ENCODE measurements at places on chromosomes 2 and 18.

DNA sequence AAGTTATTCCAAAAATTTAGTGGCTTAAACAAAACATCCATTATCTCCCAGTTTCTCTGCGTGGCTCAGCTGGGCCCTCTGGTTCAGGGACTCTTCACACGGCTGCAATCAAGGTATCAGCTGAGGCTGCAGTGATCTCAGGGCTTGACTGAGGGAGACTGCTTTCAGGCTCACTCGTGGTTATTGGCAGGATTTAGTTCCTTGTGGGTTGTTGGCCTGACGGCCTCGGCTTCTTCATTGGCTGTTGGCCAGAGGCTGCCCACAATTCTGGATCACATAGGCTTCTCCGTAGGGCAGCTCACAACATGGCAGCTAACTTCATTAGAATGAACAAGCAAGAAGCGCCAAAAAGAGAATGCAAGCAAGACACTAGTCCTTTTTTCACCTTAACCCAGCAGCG, 90.1 kb downstream of the ABI2 start:
- no peak for DNase-seq

- DNase-seq, result no peak
These were observed 45.9 kb downstream of the ST6GAL2 start for GRCh38 chr2:106839849-106840595.

DNA sequence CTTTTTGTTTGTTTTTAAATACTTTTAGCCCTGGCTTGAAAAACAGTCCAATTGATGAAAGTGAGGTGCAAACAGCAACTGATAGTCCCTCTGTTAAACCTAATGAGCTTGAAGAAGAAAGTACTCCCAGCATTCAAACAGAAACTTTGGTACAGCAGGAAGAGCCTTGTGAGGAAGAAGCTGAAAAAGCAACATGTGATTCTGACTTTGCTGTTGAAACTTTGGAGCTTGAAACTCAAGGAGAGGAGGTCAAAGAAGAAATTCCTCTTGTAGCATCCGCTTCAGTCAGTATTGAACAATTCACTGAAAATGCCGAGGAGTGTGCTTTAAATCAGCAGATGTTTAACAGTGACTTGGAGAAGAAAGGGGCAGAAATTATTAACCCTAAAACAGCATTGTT, 30.6 kb upstream of the DYSF start:
- no peak for DNase-seq

DNA sequence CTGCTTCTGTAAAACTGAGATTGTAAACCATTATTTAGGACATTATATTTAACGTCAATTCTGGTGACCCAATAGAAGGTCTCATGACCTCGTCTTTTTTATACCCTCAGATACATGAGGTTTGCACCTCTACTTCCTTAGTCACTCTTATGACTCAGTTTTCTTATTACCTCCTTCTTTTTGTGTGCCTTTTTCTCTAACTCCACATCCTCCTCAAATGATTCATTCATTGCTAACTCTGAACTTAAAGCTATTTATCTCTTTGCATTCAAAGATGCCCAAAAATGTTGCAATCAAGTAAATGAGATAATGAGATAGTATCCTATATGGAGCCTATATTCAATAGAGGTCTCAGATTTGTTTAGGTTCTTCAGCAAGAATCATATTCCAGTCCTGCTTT, 121.0 kb upstream of the KYNU start:
- no peak for DNase-seq

DNA sequence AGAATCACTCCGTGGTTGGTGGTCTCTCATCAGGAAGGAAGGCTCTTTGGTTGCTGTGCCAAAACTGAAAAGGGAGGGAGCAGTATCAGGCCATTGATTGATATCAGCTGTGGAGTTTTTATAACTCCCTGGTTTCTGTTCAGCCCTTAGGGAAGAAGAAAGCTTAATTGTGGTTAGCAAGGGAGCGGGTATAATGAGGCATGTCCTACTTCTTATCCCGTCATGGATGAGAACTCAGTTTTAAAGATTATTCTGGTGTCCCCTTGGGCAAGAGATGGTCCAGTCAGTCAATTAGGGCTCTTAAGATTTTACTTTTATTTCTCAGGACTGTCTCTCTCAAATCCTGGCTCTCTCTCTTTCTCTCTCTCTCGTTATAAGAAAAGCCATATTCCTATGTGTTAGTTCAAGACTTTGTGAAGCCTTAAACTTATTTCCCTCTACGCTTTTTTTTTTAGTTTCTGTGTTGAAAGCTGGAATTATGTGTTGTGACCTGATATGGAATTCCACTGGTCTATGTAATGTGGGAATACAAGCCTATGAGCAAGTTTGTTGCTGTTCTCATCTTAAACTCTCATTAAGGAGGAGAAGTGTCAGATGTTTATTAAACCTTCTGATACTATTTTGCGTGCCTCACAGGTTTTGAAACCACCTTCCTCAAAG, 514.0 kb upstream of the CDH2 start:
- DNase-seq, result no peak

- DNase-seq, result no peak
These were observed 94.5 kb downstream of the COPS8 start for GRCh38 chr2:237180187-237180586.

- DNase-seq, result no peak
These were observed 100.8 kb downstream of the TAF4B start for GRCh38 chr18:26327062-26327461.

- peak; percentile 19 for DNase-seq
These were observed 125.5 kb downstream of the GLI2 start for GRCh38 chr2:120861191-120861575.

DNA sequence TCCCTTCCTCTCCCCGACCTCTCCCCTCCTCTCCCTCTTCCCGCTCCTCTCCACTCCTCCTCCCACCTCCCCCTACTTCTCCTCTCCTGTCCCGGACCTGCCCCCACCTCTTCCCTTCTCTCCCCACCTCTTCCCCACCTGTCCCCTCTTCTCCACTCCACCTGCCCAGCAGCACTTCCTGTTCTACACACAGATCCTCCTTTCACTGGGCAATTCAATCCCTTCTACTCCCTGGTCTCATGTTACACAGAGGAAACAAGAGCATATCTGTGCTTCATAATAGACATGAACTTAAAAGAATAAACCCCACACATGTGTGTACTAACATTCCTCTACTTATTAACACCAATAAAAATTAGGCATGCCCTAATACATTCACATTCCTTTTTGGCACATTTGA, 34.8 kb downstream of the TIMM21 start:
- DNase-seq, result no peak

DNA sequence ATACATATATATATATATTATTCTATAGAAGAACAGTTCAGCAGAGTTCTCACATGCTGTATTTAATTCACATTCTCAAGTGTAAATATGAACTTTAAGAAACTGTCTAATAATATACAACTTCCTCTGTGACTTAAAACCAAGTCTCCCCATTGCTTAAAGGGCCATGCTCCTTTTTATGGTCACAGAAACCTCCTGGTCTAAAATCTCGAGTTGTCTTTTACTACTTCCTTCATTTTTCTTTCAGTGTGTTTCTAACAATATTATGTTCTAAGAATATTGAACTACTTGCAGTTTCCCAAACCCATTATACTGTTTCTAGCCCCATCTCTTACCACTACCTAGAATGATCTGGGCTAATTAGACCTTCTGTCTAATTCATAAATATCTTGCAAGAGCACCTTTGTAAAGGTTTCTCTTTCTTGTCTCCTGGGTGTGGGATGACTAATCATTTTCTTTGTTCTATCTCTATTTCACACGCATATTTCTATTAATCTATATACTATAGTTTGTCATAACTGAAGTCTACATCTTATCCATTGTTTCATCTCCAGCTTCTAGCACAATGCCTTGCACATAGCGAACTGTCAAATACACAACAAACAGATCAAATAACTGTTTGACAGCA, 48.8 kb downstream of the ERBB4 start:
- no peak for DNase-seq

DNA sequence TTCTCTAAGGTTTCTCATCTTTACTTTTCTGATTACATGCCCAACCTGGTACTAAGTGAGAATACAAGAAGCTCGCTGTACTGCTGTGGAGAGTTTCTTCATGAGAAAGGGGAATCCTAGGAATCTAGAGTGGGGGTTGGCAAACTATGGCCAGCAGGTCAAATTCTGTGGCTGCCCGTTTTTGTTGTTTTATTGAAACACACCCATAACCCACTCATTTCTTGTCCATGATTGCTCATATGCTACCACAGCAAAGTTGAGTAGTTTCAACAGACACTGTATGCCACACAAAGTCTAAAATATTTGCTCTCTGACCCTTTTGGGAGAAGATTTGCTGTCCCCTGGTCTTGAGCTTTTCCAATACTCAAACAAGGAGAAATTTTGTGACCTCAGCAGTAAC, 58.8 kb downstream of the C2orf74 start:
- DNase-seq, result no peak

DNA sequence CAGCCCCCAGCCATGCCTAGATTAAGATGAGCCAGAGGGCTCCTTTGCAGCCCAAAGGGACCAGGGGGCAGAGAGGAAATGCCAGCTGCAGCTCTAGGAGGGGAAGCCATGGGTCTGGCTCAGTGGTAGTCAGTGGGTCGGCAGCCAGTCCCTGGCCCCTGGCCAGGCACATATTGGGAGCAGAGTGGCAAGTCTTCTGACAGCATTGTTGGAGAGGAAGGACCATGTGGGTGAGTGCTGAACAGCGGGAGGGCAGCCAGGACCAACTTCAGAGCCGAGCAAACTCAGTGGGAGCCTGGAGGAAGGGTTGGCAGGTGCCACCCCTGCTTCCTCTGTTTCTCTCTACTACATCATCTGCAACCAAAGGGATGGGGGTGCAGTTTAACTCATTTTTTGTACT, 140.5 kb upstream of the PELI1 start:
- DNase-seq, result no peak

All from upper lobe of right lung (tissue), 1 donor.